ENCODE measurements at places on chromosomes 13 and 19.
A peak's percentile ranks its signal among the peaks of the same experiment; 100 is the strongest.

GRCh38 chr19:42021185-42021584 is 27.2 kb upstream of the ATP1A3 start:
- no peak for DNase-seq

GRCh38 chr19:21835429-21835809 is 563 bp downstream of the ZNF43 start:
- no peak for DNase-seq

- DNase-seq = peak; percentile 12
These were observed 3.2 kb upstream of the LGALS13 start for GRCh38 chr19:39599116-39599515.

- no peak for DNase-seq
These were observed 722 bp upstream of the ICAM1 start for GRCh38 chr19:10270180-10270615.

DNA sequence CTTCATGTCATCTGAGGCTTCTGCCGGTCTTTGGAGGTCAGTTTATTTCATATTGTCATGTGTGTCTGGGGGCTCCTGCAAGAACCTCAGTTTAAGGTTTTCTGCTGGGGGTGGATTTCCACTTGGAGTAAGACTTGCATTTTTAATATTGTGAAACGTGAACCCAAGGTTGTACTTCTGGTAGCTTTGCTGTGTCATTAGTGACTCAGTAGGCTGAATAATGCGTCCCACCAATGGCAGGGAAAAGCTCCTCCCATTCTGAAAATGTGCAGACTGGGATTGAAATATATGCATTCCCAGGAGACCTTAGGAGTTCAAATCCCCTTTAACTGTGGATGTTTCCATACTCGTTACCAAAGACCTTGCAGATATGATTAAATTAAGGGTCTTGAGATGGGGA is 46.2 kb downstream of the ING1 start:
- no peak for DNase-seq

GRCh38 chr13:25166306-25166705 is 5.8 kb downstream of the AMER2 start:
- no peak for DNase-seq

DNA sequence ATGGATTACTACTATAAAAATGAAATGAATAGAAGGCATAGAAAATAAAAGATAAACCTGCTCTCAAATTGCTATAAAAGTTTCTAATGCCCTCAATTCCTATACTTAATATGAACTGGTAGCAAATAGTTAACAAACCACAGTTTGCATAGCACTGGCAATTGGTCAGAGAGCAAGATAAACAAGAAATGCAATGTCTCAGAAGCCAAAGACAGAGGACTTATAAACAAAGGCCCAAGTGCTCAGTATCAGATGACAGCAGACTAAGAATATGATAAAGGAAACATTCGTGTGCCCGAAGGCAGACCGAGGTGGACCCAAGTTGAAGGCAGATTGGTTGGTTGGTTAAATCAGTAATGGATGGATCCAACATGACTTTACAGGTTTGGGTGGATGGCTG is 50.6 kb downstream of the IPO5 start:
- no peak for DNase-seq

DNA sequence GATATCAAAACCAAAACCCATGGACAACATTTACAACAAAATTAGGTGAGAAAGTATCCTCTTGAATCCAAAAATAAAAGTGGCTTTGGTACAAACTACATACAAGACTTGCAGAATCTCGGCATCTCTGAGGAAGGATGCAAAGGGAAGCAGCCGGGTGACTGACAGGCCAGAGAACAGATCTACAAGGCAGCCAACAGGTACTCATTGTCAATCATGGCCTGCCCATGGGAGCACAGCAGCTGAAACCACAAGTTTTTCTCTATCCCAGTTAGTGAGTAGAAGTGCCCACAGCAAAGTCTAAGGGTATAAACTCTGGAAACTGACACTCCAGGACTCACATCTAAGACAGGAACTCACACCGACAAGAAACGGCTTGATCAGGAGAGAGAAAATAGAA is 74.5 kb downstream of the TBC1D4 start:
- no peak for DNase-seq

DNA sequence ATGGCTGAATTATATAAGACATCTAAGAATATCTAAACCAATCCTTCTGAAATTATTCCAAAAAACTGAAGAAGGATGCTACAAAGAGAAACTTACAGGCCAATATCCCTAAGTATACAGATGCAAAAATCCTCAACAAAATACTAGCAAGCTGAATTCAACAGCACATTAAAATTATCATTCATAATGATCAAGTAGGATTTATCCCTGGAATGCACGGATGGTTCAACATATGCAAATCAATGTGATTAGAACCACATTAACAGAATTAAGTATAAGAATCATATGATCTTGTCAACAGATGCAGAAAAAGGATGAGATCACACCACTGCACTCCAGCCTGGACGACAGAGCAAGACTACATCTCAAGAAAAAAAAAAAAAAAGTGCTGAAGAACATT is 13.3 kb downstream of the ZNF560 start:
- no peak for DNase-seq

DNA sequence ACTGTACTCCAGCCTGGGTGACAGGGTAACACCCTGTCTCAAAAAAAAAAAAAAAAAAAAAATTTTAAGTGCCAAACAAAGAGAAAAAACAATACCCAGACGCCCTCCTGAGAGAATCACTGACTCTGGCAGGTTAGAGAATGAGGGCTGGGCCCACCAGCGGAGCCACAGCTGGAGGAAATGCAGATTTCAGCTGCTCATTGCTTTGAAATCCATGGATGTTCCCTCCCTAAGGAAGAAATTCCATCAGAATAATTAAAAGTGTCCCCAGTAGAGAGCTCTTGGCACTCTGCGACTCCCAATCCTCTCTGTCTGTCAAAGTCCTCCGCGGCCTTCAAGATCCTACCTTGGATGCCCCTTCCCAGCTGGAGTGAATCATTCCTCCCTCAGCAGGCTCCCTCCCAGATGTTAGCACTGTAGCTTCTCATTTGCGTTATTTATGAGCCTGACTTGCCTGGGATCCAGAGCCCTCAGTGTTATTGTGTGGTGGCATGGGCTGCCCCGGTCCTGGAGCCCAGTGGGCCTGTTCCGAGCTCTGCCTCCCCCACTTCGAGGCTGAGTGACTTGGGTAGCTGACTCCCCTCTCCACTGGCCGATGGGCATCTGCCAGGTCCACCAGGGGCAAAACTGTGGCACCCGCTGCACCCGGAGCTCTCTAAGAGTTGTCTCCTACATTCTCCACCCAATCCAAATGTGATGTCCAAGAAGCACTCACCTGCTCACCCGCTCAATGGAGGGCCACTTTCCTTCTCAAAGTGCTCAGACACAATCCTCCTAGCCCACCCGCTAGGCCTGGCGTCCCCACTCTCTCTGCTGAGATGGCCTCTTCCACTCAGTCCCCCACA is 47.0 kb downstream of the SERP2 start:
- DNase-seq = no peak

DNA sequence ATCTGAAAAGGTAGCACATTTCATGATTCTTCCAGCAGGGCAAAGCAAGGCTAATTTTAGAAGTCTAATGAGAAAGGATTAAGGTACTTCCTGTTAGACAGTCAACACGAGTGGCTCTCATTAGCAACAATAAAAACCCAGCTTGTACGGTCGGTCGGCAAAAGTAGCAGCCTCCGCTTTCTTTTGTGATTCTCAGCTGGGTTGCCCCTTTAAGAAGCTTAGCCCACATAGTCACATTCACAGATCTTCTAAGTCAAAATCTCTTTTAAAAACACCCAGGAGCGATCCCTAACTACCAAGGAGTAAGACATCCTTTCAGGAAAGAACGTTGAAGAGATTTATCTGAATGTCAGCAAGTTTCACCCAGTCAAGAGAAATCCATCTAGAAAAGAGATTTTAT is 684.8 kb downstream of the DIAPH3 start:
- no peak for DNase-seq

GRCh38 chr13:25687471-25688225 is 315.9 kb downstream of the ATP8A2 start:
- no peak for DNase-seq

DNA sequence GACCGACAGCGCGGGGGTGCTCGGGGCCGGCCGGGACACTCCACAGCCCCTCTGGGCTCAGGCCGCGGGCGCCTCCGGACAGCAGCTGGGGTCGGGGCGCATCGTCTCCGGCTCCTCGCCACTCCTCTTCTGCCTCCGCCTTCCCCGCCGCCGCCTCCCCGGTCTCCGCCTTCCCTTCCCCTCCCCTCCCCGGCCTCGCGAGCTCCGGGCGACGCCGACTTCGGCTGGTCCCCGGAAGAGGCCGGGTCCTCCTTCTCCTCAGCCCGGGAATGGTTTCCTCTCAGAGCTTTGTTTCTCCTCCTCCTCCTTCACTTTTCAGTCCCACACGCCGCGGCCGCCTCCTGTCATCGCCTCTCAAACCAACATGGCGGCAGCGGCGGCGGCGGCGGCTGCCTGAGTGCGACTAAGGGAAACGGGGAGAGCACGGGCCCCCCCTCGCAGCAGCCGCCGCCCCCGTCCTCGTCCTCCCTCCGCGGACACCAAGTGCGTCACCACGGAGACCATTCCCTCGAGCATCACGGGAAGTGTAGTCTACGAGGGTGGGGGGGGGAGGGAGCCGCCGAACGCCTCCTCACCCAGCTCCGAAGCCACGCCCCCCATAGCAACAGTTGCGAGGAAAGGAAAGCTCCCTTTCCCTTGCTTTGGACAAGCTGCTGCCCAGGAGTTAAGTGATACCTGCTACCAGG is at the start of gene UBL3:
TSS of gene UBL3 (minus strand) at position 405 of the 686 bp plus-strand sequence. CDS start 1,079 bp downstream, outside the sequence.
- no peak for DNase-seq

GRCh38 chr13:44429311-44429710 is 55.7 kb downstream of the SERP2 start:
- DNase-seq = no peak

DNA sequence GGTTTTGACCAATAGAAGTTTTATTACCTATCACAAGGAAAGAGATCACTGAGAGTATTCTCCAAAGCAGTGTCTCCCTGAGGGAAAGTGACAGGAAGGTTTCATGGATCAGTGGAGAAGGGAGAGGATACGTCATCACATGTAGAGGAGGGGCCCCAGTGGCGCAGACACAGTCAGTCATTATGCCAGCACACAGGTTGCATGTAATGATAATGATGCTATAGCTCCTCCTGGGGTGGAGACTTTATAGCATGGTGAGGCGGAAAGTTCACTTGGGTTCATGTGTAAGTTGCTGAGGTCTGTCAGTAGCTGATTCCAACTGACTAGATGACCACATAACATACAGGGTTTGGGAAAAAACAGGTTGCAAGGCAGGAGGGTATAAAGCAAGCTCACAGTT is 88.8 kb downstream of the FNDC3A start:
- DNase-seq = no peak

DNA sequence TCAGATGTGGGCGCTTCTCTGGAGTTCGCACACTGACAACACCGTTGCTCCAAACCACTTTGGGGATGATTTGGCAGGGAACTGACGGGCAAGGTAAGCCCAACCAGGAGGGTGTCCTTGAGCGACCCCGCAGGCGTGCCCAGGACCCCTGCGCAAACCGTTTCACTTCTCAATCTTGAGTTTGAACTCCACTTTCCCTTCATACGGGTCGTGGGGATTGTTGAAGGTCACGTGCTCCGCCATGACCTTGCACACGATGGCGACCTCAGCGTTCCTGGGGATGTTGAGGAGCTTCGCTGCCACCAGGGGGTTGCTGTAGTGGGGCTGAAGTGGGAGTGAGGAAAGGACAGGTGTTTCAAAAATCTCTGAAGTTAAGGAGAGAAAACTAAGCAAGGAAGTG is 8.8 kb downstream of the ATP4B start:
- no peak for DNase-seq

- no peak for DNase-seq
These were observed 11.3 kb upstream of the CCNP start for GRCh38 chr19:40237791-40238190.

DNA sequence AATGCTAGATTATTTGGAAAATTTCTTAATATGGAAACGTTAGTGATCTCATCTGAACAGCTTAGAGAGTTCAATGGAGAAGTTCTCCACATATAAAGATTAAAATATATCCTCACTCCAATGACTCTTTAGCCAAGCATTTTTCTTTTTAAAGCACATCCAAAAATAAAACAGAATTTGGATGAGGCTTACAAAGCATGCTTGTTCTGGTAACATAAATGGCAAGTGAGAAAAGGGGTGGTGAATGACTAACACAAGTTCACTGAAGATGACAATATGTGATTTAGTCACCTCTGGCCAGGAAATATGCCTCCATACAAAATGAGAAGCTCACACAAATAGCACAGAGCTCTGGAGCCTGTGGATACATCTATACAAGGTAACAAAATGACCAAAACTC is 253.0 kb downstream of the PCDH20 start:
- no peak for DNase-seq

- DNase-seq = no peak
These were observed 2009.6 kb downstream of the OLFM4 start for GRCh38 chr13:55038230-55038629.

DNA sequence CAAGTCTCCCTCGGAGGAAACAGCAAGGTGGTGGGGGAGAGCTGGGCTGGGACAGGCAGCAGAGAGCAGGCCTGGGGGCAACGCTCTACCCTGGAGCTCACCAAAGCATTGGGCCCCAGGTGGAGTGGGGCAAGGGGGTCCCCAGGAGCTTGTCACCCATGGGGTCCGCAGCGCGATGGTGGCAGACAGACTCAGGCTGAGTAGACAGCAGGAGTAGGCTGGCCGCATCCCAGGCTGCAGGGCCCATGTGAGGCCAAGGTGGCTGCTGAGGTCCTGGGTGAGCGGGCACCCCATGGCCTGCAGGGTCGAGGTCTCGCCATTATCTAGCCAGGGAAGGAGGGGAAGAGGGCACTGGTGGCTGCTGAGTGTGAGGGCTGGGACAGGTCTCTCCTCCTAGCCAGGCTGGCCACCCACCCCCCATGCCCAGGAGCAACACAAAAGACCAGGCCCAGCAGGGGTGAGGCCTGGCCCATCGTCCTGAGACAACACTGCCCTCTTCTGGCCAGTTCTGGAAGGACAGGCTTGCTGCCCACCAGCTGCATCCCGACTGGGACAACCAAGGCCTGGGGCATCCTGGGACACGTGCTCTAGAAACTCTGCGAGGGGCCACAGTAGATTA is 33.1 kb downstream of the CEBPG start:
- peak; percentile 40 for DNase-seq

Measured in HS-27A (cell line).